Cardiac septum (tissue), 1 donor: ENCODE measurements at places on chromosomes 4 and X. TPM values are rescaled to one million over a fixed set of nuclear protein-coding genes. Genes with fewer than 3 reads are reported as not detected.

Gene ADH1C
- 4.0 TPM for total RNA-seq

Gene SUPT20HL2
- not detected for total RNA-seq

Gene KIAA1210
- total RNA-seq, result 0.08 TPM

Gene PAGE2B
- total RNA-seq, result not detected

Gene ARSD
- 15.7 TPM for total RNA-seq

Gene SYTL4
- 3.5 TPM for total RNA-seq

DNA sequence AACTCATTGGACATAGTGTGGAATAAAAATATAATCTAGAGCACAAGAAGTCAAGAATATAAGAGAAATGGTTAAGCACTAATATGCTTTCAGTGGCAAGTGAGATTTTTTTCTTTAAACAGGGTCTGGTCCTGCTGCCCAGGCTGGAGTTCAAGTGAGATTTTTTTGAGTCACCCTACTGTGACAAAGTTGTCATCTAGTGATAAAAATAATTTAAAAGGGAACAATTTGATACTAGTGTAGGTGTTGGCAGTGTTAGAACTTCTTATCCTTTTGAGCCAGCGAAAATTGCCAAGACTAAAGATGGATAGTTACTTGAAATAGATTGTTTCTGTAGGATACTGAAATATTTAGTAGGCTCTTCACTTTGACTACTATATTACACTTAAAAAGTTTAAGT lies 67.9 kb upstream of the TECRL start:
- no peak for DNase-seq

DNA sequence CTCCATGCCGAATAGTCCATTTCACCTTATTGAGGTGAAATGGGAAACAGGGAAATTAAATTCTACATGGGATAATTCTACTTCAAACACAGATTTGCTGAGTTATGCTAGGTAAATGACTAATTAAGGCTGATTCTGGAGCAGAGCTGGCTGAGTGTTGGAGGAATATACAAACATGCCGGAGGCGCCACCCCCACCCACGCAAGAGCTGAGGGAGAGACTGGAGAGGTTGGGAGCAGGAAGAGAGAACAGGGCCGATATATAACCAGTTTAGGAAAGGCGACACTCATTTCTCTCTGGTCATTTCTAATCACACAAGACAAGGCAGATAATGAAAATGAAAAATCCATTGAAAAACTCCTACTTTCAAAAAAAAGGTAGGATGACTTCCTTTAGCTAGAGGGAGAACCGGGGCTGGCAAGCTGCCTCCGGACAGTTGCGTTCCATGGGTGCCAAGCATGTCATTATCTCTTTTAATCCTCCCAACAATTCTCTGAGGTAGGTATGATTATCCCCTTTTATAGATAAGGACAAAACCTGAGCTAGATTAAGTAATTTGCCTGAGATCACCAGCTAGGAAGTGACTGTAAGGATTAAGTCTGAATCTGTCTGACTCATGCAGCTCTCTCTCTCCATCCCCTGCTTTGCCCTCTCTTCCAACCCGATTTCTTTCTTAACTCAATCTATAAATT lies 27.6 kb upstream of the CFAP299 start:
- DNase-seq, result no peak

GRCh38 chr4:127575888-127576287 lies 56.9 kb upstream of the INTU start:
- DNase-seq, result no peak

DNA sequence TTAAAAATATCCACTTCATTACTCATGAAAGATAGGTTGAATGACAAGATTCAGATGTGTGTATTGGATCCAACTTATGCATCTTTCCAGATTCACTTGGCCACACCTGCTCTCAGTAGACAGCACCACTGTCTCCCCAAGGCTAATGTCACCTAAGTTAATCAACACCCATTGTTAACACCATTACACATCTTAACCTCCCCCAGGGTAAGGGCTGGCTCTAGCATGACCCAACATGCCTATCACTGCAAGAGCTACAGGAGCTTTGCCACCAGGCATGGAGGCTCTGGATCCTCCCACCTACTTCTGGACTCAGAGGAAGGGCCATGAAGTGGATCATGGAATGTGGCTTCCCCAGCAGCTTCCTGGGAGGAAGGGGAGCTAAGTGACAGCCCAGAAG lies 32.8 kb upstream of the LSM6 start:
- DNase-seq, result no peak

DNA sequence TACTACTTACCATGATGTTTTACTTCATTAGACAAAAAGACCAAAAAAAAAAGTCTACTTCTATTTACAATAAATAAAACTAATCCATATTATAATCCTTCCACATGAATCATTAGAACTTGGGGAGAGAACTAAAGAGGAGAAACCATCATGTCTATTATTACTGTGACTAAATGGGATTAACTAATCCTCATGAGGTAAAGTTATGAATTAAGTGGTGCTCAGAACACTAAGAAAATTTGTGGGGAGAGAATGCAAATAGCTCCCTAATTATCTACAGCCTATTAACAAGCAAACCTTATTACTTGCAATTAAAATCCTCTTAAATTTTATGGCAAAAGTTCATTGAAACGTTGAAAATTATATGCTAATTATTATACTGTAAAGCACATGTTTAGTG lies 68.8 kb downstream of the MAB21L2 start:
- DNase-seq, result no peak

- DNase-seq, result no peak
Observed at GRCh38 chr4:163967263-163967662, 472.8 kb downstream of the TMA16 start.

- DNase-seq, result no peak
Observed at GRCh38 chr4:173242466-173243250, 74.0 kb downstream of the GALNT7 start.

DNA sequence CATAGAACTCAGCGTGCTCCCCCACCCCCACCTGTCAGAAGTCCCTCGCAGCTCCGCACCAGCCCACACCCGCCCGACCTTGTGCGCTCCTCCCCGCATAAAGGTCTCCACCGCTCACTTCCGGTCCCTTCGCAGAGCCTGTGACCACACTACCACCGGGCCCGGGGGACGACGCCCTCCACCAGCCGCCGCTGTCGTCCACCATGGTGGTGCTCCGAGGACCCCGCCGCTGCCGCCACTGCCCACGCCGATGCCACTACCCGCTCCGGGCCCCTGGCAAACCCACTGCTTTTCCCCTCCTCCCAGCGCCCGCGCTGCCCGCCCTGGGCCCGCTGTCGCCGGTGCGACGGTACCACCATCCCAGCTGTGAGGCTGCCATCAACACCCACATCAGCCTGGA lies 79.8 kb upstream of the LANCL3 start:
- DNase-seq, result no peak

DNA sequence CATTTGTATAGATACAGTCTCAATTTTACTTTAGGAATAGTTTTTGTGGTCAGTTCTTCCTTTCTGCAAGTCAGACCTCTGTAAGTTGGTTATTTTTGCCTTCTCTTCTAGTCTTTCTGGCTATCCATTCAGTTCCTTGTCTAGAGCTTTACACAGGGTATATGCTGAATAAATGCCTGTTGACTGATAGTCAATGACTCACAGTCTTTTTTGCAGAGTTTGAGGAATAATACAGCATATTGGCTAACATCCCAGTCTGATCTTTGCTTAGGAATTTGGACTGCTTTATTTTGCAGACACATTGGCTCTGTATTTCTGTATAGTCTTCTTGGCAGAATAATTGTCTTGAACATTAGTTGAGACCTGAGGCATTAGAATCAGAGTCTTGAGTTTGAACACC lies 132.4 kb downstream of the MAGEC1 start:
- DNase-seq, result no peak

DNA sequence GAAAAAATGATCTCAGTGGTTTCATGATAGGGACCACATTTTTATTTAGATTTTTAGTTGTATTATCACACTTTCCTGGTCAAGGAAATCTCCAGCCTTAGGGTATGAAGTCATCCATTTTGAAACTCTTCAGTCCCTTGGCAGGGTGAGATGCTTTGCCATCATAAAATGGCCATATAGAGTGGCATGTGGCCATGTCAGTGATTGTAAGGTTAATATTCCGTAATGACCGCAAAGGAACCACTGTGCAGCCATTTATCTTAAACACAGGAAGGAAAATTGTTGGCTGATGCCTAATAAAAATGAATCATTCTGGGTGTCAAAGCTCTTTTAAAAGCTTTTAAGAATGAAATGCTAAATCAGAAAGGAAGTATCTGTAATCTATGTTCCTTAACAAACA lies 35.6 kb downstream of the COMMD8 start:
- DNase-seq, result no peak

DNA sequence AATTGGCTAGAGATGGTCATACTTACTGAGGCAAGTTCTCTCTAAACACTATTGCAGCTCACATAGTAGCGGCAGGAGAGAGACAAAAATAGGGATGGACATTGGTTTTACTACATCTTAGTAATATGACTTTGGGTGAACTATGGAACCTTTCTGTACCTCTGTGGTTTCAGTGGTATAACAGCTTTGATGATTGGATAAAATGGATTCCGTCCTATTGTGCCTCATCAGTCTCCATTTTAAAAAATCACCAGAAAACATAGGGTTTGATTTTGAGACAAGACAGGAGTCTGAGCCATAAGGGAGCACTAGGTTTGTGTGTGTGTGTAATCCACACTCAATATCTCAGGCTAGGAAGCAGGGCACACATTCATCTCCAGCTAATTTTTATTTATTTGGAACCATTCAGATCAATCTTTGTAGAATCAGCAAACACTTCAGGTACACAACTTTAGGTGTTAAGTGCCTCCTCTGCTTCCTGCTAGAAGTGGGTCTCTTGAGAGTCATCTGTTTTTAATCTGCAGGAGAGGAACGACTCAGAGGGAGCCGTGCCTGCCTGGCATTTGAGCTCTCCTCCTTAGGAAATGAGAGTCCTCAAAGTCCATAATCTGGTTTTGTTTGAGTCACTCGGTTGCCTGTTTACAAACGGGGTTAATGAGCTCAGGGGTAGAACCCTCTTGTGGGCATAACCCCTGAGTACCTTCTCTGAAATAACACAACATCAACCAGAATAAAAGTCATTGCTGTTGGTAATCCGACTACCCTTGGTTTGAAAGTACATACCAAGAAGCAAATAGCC lies 238.5 kb upstream of the BOD1L1 start:
- no peak for DNase-seq

GRCh38 chrX:45143455-45143854 lies 57.2 kb downstream of the DIPK2B start:
- DNase-seq, result no peak

- DNase-seq, result no peak
Observed at GRCh38 chr4:152094970-152095700, 334.3 kb upstream of the GATB start.

GRCh38 chrX:102840871-102841705 lies 96.0 kb upstream of the RAB40AL start:
- DNase-seq, result no peak

DNA sequence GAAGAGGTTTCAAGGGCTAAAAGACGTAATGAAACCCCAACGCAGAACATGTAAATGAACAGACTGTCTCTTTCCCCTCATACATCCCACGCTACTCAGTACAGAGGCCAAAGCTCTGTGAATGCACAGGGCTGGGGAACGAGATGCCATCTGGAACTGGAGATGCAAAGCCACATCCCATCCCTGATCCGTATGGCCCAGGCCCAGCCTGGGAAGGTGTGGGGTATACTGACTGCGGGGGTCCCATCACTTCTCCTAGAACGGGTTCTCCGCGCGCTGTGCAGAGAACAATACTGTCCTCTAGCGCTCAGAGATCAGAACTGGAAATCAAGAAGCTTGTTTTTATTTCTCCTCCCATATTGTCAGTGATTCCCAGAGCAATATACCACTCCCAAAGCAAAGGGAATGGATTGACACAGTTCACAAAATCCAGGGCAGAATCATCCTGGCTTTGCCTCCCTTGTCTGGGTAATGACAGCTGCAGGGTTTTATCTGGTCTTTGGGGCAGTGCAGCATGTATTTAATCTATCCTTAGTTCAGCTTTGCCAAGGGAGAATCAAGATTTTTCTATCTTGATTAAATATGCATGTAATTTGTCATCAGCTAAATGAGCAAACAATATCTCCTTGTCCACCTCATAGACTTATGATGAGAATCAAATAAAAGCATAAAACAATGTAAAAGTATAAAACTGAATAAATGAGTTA lies 47.3 kb upstream of the TLR3 start:
- no peak for DNase-seq
